NCI-H526 (cell line): ENCODE measurements at places on chromosomes 6 and 20.
A peak's percentile ranks its signal among the peaks of the same experiment; 100 is the strongest.

DNA sequence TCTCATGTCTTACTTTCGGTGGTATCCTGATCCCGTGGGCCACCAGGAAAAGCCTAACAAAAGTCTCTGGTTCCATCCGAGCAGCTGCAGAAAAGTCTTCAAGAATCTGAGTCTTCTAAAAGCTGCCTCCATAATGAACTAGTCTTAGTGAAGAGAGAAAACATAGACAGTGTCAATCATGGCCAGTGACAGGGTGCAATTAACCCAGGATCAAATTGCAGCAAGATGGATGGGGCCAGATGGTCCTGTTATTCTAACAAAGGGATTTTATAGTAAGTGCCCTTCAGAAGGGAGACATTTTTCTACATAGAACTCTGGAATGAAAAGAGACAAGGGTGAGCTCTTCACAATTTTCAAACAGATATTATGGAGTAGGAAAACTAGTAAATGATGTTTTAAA, 281.6 kb upstream of the ZFP64 start:
- no peak for DNase-seq

GRCh38 chr20:14489544-14489943, 152.1 kb upstream of the FLRT3 start:
- DNase-seq, result no peak

DNA sequence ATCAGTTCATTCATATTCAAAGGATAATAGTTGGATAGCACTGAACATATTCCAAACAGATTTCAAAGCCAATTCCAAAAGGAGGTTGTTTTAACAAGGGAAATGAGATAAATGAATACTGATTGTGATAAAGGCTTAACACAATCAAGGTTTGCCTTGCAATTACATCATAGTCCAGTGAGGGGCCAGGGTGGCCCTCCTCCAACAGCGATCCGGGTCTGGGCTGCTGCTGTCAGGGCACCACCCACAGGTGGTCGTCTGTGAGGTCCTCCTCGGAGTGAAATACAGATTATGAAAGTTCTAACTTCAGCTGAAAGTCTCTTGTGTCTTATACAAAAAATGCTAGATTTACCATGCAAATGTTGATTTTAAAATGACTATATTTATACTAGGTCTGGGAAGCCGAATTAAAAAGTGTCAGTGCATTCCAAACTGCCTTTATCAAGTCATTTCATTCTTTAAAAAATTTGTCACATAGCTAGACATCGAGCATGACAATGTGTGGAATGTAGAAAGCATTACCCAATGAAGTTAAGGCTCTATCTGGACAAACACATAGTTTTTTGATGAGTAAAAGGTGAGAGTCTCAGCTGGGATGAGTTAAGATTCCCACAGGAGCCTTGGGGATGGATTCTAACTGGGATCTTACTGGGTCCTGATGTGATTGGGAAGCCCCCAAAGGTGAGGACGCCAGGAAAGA, 65.9 kb upstream of the SLC22A23 start:
- DNase-seq, result no peak

- no peak for DNase-seq
These were observed 112.8 kb downstream of the LINC00237 start for GRCh38 chr20:20993372-20993771.

GRCh38 chr20:50676858-50677257, 14.5 kb downstream of the RIPOR3 start:
- DNase-seq, result no peak

GRCh38 chr20:57753332-57754164, 43.7 kb upstream of the PMEPA1 start:
- DNase-seq, result no peak

DNA sequence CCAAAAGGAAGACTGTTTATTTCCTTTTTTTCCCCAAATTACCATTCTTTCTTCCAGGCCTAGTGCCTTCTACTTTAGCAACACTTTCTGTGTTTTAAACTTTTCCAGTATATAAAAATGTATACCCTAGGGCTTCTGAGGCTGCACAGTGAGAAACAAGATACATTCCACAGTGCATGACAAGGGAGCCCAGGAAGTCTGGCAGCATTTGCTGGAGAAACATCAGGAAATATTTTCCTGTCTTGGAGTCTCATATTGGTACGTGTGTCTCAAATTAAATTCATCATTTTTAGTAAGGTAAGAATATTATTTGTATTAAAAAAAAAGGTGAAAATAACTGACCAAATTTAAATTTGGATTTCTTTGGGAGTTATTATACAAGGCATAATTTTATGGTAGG, 662.6 kb downstream of the RFPL4B start:
- DNase-seq, result no peak

- no peak for DNase-seq
These were observed 636.8 kb downstream of the PRKN start for GRCh38 chr6:162090734-162091133.

DNA sequence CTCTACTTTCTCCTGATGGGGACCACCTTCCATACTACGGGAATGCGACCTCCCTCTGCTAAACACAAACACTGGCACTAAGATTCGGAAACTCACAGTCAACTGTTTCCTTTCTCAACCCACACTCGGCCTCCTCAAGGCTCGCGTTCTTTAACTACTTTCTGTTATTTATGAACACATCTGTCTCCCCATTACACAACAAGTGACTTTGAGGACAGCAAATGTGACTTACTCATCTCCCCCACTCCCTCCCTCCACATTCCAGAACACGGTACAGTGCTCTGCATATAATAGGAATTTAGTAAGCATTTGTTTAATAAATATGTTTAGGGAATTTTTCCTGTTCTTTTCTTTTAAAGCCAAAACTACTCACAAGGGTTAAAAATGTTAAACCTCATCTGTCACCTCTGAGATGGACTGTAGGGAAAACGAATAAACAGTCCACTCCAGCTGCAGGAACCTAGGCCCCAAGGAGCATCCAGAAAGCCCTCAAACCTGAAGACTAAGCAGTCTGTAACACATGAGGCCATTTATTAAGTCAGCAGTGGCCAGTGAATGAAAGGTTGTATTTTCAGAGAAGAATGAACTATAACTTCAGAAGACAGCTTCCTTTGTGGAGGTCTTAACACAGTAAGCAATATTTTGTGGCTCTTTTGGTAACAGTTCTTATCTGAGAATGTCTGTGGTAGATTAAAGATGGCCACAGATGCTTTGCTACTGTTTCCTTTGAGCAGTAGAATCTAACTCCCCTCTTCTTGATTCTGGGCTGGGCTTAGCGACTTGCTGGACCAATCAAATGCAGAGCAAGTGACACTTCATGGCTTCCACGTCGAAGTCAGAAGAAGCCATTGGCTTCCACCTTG, 209.6 kb upstream of the DTNBP1 start:
- no peak for DNase-seq

- DNase-seq, result no peak
These were observed 22.5 kb upstream of the ARFGEF2 start for GRCh38 chr20:48898896-48899530.

DNA sequence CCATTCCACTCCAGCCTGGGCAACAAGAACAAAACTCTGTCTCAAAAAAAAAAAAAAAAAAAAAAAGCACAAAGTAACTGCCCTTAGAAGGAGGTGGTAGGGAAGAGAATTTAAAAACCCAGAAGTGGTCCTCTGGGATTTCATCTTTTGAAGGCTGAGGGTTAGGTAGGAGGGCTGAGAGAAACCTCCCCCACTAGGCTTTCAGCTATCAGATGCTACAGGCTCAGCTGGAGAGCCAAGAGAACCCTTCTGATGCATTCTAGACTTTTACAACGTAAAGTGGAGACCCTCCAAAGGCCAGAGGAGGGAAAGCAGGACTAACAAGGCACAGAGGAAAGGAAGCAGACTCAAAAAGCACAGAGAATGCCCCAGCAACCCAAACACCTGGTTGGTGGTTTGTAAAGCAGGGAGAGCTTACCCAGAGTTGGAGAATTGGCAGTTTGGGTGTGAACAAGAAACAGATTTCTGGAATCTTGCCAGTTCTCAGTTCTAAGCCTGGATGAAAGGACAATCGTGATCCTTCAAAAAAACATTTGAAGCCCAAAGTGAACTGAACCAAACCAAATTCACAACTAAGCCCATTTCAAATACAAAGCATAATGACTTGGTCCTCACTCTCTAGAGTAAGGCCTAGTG, 23.2 kb upstream of the SPAG4 start:
- DNase-seq, result no peak

DNA sequence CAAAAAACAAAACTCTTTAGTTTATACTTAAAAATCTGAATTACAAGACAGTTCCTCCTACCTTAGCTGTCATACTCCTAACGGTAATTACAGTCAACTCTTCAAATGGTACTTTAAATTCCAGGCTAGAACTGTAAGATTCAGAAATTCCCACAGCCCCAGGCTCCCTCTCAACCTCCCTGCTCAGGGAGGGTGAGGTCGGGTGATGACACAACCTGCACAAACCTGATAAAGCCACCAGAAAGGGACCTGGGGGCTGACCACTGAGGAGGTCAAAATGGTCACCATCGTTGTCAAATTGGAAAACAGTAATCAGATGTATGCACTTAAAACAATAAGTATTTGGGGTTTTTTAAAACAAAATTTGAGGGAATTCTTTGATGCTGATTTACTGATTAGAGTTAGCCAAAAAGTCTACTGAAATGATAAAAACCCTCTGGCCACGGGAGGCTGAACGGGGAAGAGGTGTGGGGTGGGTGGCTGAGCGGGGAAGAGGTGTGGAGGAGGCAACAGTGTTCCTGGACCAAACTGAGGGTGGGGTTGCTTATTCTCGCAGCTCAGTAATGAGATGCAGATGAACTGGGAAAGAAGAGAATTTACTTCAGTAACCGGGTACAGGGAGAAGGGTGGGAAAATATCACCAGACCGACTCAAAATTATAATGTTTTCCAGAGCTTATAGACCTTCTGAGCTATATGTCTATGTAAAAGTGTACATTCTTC, 52.4 kb downstream of the SLC22A1 start:
- no peak for DNase-seq

- no peak for DNase-seq
These were observed 136.3 kb upstream of the NEDD9 start for GRCh38 chr6:11368760-11369159.

GRCh38 chr6:34201455-34202107, 35.1 kb upstream of the HMGA1 start:
- no peak for DNase-seq

DNA sequence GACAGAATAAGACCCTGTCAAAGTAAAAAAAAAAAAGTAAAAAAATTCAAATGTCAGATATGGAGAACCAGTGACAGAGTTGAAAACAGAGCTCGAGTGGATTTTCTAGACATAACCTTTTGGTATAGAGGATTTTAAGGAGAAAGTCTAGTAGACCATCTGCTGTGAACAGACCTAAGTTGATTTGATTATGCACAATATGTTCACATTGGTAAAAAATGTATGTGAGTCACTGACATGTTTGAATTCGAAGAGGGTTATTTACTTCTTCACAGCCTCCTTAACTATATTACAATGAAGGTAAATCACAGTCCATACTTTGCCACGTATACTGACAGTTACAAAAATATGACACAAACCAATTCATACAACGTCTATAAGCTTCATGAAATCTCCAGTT, 7.4 kb downstream of the TINAG start:
- DNase-seq, result no peak

DNA sequence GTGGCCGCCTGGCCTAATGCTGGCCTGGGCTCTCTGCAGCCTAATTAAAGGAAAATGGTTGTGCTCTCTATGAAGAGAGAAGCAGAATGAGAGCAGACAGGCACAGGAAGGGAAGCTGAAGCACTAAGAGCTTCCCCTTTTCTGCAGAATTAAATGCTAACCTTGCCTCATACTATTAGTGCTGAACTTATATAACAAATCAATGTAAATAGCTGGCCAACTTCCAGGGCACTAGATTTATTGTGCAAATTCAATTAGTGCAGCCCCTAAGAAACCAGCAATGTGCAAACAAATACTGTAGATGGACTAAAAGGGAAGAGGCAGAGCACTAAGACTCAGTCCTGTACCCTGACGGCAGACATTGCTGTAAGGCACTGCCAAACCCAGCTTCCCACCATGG, 36.1 kb upstream of the INSM1 start:
- no peak for DNase-seq

GRCh38 chr6:147793871-147794643, 285.6 kb downstream of the SAMD5 start:
- DNase-seq, result no peak

- no peak for DNase-seq
These were observed 16.2 kb downstream of the GABRR2 start for GRCh38 chr6:89298680-89299465.

GRCh38 chr6:1906609-1907008, 296.9 kb downstream of the FOXC1 start:
- no peak for DNase-seq

GRCh38 chr6:166313255-166314070, 5.3 kb upstream of the PRR18 start:
- no peak for DNase-seq

DNA sequence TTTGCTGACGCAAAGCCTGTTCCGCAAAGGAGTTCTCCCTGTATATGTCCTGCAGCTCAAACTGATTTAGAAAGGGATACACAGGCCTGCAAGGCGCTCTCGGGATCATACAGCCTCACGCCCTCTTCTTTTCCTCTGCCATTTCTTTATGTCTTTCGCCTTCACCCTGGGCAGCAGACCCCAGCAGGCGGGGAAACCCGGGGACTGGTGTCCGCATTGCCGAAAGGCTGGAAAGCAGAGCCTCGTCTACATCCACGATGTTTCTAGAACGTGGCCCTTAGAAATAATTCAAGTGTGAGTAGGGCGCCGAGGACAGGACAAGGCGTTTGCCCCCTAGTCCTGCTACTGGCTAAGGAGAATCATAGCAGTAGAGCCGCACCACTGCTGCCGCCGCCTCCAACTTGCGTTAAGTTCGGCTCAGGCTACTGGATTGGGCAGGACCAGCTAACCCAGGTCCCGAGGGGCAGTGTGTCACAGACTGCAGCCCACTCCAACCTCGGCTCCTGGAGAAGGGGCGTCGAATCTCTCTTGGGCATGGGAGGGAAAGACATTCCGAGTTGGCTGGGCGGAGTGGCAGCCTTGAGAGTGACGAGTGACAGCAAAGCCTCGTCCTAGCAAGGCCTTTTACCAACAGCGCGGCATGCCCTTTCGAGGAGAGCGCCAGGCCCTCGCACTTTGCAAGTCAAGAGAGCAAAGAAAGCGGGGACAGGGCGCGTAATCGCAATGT, 2.6 kb upstream of the TBX18 start:
- DNase-seq, result no peak

DNA sequence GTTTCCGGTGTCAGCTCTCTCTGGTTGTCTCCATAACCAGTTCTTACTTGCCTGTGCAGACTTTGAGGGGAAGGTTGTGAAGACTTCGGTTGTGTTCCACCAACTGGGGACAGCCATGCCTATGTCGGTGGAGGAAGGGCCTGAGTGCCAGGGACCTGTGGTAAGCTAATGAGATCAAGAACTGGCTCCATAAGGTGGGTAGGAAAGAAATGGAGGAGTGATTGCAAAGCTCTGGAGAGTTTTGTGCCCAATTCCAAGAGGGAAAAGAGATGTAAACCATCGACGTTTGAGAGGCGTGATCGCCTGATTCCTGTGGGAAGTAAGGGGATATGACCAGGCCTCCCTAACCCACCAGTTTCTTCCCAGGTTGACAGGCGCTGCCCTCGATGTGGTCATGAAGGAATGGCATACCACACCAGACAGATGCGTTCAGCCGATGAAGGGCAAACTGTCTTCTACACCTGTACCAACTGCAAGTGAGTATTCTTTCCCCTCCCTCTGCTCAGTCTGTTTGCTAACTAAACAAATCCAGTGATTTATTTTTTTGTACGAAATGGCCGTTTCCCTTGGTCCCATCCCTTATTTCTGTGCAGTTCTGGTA, 893 bp downstream of the POLR1H start:
- peak; percentile 59 for DNase-seq

GRCh38 chr6:151137542-151137941, 102.2 kb upstream of the AKAP12 start:
- DNase-seq, result no peak
